ENCODE measurements at places on chromosomes 6 and 20.

GRCh38 chr6:39007575-39007974 is 41.0 kb upstream of the GLP1R start:
- DNase-seq: no peak

- no peak for DNase-seq
Measured at GRCh38 chr20:44033873-44034272, 119.2 kb downstream of the TOX2 start.

DNA sequence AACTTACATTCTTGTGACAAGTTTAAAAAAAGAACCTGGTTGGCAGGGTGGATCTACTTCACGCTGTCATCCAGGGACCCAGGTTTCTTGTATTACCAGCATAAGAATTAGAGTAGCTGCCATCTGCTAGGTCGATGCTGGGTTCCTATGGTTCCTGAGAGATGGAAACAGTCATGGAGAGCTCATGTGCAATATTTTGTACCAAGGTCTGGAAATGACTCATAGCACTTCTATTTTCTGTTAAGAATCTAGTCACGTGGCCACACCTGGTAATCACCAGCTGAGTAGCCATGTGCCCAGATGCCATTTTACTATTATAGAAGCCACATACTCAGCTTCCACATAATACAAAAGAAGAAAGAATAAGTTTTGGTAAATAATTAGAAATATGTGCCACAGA is 171.3 kb downstream of the CD83 start:
- DNase-seq: no peak

- no peak for DNase-seq
Measured at GRCh38 chr20:36666181-36666740, 20.3 kb upstream of the SLA2 start.

GRCh38 chr6:36677059-36677749 is 1.3 kb upstream of the CDKN1A start:
- DNase-seq: no peak

GRCh38 chr6:149646599-149646998 is 1.9 kb downstream of the KATNA1 start:
- DNase-seq: no peak

Data from stimulated activated CD4-positive, alpha-beta T cell treated with anti-CD3 and anti-CD28 coated beads, Interleukin-1b, Interleukin-23, amount 100 ng/mL, for 4 hours (primary cell).